NCI-H2081 treated with DMSO at 0.1 percent for 48 hours (cell line): ENCODE measurements at places on chromosomes 1 and 21.

DNA sequence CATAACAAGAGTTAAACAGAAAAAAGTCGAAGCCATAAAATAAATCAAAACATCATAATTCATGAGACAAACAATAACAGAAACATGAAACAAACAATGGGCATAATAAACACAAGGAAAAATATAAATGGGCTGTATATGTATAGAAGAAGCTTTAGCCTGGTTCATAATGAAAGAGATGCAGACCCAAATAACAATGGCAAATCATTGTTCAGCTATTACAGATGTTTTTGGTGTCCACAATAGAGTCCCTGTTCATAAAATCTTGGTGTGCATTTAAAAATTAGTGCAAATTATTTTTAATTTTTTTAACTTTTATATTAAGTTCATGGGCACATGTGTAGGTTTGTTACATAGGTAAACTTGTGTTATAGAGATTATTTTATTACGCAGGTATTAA is 1185.9 kb upstream of the B3GALT2 start:
- DNase-seq: no peak

DNA sequence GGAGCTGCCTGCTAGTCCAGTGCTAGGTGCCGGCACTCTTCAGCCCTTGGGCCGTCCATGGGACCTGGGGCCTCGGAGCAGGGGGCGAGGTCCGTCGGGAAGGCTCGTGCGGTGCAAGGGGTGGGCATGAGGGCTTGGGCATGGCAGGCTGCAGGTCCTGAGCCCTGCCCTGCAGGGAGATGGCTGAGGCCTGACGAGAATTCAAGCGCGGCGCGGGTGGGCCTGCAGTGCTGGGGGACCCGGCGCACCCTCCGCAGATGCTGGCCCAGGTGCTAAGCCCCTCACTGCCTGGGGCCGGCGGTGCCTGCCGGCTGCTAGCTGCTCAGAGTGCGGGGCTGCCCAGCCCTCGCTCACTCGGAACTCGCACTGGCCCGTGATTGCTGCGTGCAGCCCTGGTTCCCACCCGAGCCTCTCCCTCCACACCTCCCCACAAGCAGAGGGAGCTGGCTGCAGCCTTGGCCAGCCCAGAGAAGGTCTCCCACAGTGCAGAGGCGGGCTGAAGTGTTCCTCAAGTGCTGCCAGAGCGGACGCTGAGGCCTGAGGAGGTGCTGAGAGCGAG is 467.0 kb downstream of the AGBL4 start:
- DNase-seq: no peak

- no peak for DNase-seq
These were observed 281.1 kb upstream of the CXADR start for GRCh38 chr21:17231771-17232170.

DNA sequence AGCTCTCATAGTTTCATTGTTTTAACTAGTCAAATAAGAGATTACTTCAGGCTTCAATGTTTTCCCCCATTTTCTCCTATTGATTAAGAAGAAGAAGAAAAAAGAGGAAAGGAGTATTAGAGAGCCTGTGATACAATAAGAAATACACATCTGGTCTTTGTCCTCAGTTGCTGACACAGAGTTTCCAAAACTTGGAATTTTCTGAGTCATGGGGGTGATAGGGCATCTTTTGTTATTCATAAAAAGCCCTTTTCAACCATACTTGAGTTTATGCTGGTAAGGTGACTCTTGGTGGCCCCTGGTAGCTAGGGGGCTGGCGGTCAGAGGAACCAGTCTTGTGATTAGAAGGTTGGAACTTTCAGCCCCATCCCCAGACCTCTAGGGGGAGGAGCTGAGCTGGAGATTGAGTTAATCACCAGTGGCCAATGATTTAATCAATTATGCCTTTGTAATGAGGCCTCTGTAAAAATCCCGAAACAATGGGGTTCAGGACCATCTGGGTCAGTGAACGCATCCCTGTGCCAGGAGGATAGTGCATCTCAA is 28.9 kb upstream of the KLF18 start:
- DNase-seq: no peak

DNA sequence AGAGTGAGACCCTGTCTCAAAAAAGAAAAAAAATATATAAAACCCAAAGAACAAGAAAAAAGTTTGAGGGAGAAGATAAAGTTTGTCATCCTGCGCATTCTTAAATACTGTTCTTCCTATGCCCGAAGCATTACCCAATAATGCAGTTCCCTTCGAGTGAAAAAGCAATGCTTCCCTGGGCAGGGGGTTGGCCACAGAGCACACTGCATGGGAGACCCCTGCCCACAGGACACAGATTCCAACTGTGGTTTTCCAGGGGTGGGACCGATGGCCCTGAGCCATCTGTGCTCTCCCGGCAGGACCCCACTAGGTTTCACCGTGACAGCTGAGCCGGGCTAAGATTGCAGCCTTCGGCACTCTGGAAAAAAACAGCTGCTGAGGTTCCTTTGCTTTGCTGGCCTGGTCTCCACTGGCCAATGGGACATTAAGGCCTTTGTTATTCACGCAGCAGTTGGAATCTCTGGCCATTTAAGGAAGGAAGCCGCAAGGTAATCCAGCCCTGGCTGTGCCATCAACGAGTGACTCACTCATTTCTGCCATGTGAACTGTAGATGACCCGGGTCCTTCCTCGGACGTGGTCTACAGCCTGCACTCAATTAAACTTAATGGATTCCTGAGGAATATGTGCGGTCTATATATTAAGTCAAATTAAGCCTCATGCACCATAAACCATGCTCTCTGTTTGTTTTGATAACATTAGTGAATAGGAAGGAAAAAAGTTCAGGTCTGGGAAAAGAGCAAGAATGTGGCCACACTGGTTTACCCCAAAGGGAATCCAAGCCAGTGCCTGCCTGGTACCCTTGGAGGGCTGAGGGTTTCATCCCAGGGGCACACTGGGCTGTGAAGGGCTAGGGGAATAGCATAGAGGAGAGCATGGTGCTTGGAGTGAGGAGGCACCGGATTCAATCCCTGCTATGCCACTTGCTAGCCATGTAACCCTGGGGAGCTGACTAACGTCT is 163.2 kb downstream of the ZBTB18 start:
- DNase-seq: no peak

DNA sequence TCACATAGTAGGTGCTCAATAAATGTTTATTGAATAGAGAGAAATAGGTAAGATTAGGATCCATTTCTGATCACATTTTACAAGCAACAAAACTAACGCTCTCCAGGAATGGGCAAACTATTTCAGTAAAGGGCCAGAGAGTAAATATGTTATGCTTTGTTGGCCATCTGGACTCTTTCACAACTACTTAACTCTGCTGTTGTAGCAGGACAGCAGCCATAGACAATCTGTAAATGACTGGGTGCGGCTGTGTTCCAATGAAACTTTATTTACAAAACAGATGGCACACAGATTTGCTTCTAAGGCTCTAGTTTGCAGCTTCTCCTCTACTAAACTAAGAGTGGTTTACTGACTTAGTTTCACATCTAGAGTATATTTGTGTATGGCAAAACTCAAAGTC is 83.0 kb upstream of the BACH1 start:
- DNase-seq: no peak

- no peak for DNase-seq
These were observed 646 bp downstream of the MAPKAPK2 start for GRCh38 chr1:206685334-206685768.

GRCh38 chr1:38500891-38501290 is 358.7 kb downstream of the RRAGC start:
- no peak for DNase-seq

GRCh38 chr1:116954440-116954839 is 44.7 kb downstream of the PTGFRN start:
- DNase-seq: peak; percentile 95

DNA sequence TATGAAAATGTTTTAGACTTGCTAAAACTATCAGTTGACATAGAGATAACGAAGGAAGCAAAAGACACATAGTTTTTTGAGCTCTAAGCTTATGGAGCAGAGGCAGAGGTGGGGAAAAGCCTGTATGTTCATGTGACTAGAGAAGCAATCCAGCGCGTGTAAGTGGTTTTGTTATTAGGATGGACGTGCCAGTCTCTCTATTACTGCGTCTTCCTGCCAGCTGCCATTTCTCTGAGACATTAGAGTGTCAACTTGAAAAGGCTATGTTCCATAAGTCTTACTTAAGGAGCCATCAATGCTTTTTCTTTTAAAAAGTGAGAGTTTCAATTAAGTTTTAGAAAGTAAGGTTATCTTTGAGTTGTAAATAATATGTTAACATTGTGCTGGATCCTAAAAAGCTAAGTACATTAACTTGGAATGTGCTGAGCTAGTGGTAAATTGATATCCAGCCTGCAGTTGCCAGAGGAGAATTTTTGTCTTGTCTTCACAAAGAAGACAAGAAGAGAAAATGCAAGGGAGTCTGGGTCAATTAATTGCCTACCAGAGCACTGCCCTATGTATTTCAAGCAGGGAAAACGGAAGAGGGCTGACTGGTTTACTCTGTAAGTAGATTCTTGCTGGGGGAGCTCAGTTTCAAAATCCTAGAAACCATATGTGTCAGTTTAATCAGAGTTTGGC is 161.8 kb upstream of the B3GALT2 start:
- DNase-seq: no peak

DNA sequence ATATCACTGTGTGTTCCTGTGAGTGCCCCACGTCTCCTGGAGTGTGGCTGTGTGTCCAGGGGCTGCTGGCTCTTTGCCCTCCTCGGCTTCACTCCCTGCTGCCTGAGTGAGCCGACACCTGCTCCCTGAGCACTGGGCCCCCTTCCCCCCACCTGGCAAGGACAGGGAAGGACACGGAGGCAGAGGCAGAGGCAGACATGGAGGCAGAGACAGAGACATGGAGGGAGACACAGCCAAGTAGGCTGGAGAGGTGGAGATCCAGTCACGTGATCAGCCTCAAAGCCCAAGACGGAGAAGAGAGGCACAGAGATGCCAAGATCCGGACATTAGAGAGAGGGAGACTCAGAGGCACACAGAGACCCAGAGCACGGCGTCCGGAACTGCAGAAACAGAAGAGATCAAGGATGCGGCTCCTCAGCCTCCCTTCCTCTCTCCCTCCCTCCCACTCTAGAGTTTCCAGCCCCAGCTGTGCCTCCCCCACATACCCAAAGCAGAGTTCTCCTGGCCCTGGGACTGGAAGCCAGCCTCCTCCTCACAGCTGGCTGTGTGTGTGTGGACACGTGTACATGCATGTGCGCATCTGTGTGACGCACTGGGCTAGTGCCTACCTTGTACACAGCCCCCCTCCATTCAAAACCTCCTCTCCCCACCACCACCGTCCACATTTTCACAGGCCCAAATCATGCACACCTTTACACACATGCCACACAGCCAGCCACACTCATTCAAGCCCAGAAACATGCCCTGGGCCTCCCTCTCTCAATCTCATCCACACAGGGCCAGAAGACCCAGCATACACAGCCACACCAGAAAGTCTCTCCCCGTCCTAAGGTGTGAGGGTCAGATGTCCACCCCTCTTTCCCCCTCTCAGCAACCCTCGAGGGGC is 39.1 kb upstream of the WASF2 start:
- DNase-seq: no peak

DNA sequence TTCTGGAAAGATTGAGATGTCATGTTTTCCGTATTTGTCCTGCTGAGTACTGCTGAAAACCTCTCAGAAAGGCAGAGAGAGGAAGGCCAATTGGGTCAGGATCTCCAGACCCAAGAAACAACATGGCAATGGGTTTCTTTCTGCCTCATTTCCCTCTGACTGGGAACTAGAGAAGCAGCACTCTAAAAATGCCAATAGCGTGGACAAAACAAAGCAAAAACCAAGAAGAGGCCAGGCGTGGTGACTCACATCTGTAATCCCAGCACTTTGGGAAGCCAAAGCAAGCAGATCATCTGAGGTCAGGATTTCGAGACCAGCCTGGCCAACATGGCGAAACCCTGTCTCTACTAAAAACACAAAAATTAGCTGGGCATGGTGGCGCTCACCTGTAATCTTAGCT is 18.3 kb downstream of the TNFRSF9 start:
- DNase-seq: no peak

GRCh38 chr1:84387480-84388163 is 10.7 kb upstream of the DNASE2B start:
- DNase-seq: no peak

GRCh38 chr21:43188592-43189210 is 19.9 kb downstream of the CRYAA start:
- no peak for DNase-seq

DNA sequence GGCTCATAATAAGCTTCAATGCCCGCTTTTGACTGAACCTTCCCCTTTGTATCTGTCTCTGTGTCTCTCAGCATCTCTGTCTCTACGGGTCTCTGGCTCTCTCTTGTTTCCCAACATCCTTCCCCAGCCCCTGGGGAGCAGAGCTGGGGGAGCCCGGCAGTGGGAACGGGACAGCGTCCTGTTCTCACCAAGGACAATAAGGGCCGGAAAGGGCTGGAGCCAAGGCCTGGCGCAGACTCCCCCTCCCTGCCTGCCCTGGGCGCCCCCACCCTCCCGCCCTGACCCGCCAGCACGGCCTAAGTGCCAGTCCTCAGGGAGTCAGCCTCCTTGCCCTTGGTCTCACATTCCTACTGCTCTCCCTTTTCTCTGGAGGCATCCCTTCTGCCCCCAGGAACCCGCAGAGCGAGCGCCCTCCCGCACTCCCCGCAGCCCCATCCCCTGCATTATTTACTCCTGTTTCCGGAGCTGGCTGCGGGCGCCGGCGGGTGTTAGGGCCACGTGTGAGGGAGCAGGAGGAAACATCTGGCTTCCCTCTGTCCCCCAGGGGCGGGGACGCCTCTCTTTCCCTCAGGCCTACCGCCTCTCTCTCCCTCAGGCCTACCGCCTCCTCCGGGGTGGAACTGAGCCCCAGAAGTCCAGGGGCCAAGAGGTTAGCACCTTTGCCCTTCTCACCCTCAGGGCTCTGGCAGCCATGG is 6.5 kb downstream of the KRTCAP2 start:
- DNase-seq: no peak

GRCh38 chr1:96510911-96511310 is 210.7 kb upstream of the PTBP2 start:
- DNase-seq: no peak

GRCh38 chr1:230857822-230858221 is 10.5 kb downstream of the C1orf198 start:
- DNase-seq: no peak

DNA sequence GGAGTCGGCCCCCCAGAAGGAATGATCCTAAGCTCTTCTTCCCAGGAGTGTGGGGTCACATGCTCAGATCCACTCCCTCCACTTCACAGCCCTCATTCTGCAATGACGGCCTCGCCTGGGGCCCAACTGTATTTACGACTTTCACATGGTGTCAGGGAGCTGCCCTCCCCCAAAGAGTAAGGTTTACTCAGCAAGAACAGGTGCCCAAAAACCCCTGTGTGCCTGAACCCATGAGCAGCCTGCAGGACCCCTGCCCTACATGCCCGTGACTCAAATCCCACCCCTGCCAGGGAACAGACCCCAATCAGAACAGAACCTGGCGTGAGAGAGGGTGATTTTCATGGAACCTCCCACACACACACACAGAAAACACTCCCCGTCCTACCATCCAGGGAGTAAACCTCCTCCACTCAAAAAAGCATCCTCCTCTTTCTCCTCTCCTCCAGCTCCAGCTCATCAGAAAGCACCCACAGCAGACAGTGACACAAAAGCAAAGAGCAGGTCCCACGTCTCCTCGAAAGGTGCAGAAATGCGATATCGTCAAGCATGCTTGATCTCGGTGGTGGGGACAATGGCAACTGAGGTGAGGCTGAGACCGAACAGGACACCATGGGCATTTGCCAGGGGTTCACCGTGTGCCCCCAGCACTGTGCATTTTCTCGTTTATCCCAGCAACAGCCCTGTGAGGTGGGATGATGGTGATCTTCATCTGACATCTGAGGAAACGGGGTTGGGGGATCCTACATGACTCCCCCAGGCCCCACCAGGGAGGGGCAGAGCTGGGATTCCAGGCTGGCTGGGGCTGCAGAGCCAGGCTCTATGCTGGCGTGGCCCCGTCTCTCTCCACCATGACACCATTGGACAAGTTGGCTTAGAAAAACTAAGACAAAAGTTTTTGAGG is 397.9 kb downstream of the NPHP4 start:
- no peak for DNase-seq
